ENCODE measurements at places on chromosomes 3 and 15.

DNA sequence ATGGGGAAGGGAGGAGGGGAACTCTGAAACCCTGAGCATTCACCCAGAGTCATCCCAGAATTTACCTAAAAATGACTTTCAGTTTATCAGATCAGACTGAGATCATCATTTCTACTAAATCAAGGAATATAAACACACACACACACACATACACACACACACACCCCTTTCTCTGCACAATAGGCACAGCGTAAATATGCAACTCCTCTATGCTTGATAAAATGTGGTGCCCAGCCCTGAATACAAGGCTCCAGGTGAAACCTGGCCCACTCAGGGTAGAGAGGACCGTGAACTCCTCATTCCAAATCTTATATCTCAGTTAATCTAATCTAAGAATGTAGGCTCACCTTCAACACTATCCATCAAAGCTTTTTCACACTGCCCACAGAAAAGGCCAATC, 31.8 kb upstream of the SEC22A start:
- DNase-seq = no peak

GRCh38 chr3:71219744-71220638, 363.5 kb downstream of the FOXP1 start:
- no peak for DNase-seq

GRCh38 chr15:77862651-77863104, 214.8 kb downstream of the TBC1D2B start:
- DNase-seq = no peak

GRCh38 chr15:90030376-90030775, 29.3 kb downstream of the ZNF710 start:
- DNase-seq = no peak

DNA sequence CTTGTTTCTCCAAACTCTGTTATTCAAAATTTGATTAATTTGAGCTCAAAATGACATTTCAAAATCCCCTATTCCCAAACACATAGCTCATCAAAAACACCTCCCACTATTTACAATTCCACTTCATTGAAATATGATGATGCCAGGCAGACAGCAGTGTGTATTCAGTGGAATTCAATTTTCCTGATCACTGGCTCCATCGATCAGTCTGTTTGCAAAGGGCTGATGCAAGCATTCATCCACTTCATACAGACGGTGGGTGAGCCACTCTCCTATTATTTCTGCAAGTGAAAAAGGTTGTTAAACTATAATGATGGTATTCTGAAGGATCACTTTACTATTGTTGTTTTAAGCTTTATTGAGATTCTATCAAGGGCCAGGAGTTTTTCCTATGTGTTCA, 90.7 kb downstream of the RTP4 start:
- no peak for DNase-seq

- no peak for DNase-seq
Observed at GRCh38 chr15:43104426-43104825, 1.4 kb downstream of the UBR1 start.

Data from retinal pigment epithelial cell (primary cell).